Activated CD4-positive, alpha-beta T cell treated with anti-CD3 and anti-CD28 coated beads, Interleukin-2, amount 10 ng/mL, durations not matched to agents 24 days and 14 days (primary cell): ENCODE measurements at places on chromosomes 1 and 21. TPM values are rescaled to one million over a fixed set of nuclear protein-coding genes. Genes with fewer than 3 reads are reported as not detected.

- H3K27me3 ChIP-seq, result peaks cover 48% of the 10 kb centered on the region
- H3K36me3 ChIP-seq, result no peaks in the 10 kb centered on the region
- H3K27ac ChIP-seq, result no peak overlapping the region
- DNase-seq, result no peak
- H3K4me3 ChIP-seq, result no peak overlapping the region
Measured at GRCh38 chr21:43835050-43835449, 30.0 kb upstream of the AGPAT3 start.

GRCh38 chr1:215076322-215076721, 6.2 kb upstream of the KCNK2 start:
- no peak overlapping the region for H3K27ac ChIP-seq
- peaks cover 23% of the 10 kb centered on the region for H3K27me3 ChIP-seq
- DNase-seq, result no peak
- no peaks in the 10 kb centered on the region for H3K36me3 ChIP-seq
- H3K4me1 ChIP-seq, result no peaks in the 10 kb centered on the region

DNA sequence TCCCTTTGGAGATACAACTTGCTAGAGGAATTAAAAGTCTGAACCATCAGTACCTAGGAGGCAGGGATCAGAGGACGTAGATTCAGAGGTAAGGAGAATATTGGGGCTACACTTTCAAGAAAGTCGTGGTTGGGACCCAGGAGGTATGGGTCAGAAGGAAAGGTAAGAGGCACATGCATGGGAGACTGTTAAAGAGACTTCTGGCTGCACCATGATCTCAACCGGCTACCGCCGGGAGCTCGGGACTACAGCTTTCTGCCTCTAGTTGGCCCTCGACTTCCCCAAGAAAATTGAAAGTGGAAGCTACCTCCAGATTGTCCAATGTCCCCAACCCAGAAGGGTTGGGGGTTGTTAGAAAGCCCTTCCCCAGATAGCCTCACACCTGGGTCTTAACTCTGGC, 355.7 kb upstream of the TMPRSS15 start:
- H3K4me1 ChIP-seq, result no peaks in the 10 kb centered on the region
- no peaks in the 10 kb centered on the region for H3K27me3 ChIP-seq
- no peak for DNase-seq
- no peak overlapping the region for H3K27ac ChIP-seq
- no peaks in the 10 kb centered on the region for H3K36me3 ChIP-seq
- no peak overlapping the region for H3K4me3 ChIP-seq

DNA sequence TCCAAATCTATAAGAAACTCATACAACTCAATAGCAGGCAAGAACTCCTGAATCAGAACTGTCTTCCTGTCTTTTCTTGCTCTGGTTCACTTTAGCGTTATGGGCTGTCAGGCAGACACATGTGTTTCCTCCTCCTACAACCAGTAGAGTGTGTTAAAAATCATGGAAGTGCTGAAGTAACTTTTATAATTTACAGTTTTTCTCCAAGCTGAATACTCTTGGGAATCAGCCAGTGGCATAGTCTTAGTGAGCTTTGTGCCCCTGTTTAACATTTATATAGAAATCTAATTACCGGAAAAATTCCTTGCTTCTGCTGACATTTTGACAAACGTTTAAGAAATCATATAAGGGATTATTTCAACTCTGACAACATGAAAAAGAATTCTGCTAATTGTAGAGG, 113.1 kb upstream of the RGS18 start:
- DNase-seq, result no peak
- no peaks in the 10 kb centered on the region for H3K27me3 ChIP-seq
- H3K4me3 ChIP-seq, result no peak overlapping the region
- no peaks in the 10 kb centered on the region for H3K36me3 ChIP-seq

DNA sequence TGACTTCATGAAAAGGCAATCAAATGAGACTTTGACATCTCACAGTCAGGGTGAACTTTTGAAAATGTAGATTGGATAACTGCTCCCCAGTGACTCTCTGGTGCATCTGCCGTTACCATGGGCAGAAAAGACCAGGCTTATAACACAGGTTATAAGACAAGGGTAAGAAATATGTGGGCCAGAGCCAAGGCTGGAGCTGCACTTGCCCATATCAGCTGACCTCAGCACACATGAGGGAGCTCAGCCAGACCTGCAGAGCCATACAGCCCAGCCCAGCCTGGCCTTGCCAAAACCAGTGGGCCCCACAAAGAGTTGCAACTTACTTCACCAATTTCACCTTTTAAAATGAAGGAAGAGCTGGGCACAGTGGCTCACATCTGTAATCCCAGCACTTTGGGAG, 11.7 kb upstream of the RGS2 start:
- H3K4me1 ChIP-seq, result no peaks in the 10 kb centered on the region
- no peak overlapping the region for H3K4me3 ChIP-seq
- H3K36me3 ChIP-seq, result no peaks in the 10 kb centered on the region

DNA sequence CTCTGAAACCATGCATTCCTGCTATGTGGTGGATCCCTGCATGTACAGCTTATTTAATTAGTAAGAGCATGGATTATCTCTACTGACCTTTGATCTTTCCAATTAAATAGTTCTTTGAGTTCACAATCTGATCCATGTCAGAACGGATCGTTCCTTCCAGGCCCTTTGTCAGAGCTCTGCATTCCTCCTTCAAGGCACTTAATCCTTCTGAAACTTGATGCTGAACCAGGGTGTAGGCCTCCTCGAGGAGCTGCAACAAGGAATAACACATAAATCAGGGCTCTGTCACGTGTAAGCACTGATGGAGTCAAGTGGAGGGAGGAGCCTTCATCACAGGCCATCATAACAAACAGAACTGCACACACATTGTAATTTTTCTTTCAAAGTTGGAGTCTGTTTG, 68.4 kb upstream of the EDEM3 start:
- H3K36me3 ChIP-seq, result peaks cover 37% of the 10 kb centered on the region
- no peak for DNase-seq
- peaks cover 6% of the 10 kb centered on the region for H3K4me1 ChIP-seq
- H3K27me3 ChIP-seq, result no peaks in the 10 kb centered on the region

DNA sequence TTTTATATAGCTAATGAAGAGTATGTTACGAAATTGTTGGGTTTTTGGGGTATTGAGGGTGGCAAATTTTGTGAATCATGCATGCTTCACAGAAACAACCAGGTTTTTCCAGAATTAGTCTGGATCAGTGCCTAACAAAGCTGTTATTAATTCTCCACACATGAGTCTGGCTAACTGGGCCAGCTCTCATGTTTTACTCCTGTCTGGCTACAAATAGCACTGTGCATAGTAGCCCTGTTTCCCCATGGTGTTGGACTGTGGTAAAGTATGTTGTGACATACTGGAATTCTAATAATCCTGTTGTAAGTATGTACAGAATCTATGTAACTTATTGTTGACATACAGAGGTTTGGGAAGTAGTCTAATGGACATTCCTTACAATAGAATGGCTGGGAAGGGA, 35.8 kb downstream of the S100B start:
- peak; percentile 26 for DNase-seq
- no peaks in the 10 kb centered on the region for H3K27me3 ChIP-seq
- H3K36me3 ChIP-seq, result peaks cover 72% of the 10 kb centered on the region
- no peak overlapping the region for H3K27ac ChIP-seq
- peaks cover 4% of the 10 kb centered on the region for H3K4me1 ChIP-seq
- H3K4me3 ChIP-seq, result no peak overlapping the region

DNA sequence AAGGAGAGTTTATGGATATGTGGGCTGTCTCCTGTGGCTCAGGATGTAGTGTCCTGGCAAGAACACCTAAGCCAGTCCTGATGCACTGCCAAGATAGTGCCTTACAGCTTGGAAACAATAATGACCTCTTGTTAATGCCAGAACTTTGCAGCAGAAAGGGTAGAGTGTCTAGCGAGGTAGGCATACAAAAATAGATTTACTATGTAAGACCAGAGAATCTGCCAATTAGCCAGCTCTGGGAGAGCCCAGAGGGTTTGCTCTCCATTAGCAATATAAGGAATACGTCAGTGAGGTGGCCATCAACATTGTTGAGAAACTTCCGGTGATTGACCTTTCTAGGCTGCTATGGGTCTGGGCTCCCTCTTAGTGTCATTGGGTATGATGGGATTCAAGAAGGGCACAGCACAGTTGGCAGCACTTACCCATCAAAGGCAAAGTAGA, 178.5 kb upstream of the GALNT2 start:
- H3K4me3 ChIP-seq, result no peak overlapping the region
- H3K36me3 ChIP-seq, result no peaks in the 10 kb centered on the region
- H3K27ac ChIP-seq, result no peak overlapping the region

- H3K36me3 ChIP-seq, result no peaks in the 10 kb centered on the region
- no peak for DNase-seq
- no peak overlapping the region for H3K4me3 ChIP-seq
- no peaks in the 10 kb centered on the region for H3K4me1 ChIP-seq
- no peak overlapping the region for H3K27ac ChIP-seq
Measured at GRCh38 chr1:48923116-48923515, 146.4 kb upstream of the BEND5 start.

DNA sequence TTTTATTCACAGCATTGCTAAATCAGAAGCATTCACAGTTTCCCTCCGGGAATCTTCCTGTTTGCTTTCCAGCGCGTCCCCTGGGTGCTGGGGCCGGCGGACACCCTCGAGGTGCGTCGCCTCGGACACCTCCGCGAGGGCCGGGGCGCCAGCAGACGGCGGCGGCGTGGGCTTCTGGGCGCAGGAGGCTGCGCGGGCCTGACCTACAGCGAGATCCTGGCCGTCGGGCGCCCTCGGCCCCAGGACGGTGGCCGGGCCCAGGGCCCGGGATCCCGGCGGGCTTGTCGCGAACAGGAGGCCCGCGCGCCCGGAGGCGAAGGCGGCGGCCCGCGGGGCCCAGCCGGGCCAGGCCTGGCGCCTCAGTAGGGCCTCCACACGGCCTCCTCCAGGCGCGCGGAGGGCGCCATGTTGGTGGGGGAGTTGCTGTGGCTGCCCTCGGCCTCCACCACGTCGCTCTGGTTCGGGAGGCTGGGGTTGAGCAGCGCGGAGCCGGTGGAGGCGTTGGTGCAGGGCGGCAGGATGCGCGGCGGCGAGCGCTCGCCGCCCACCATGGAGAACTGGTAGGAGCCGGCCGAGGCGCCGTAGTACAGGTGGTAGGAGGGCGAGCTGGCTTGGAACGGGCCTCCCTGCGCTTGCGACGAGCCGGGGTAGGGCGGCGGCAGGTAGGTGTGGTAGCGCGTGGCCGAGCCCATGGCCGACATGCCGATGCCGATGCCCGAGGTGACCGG, 123.1 kb downstream of the CLIC6 start:
- H3K4me1 ChIP-seq, result no peaks in the 10 kb centered on the region
- H3K4me3 ChIP-seq, result no peak overlapping the region
- no peak for DNase-seq
- peaks cover 39% of the 10 kb centered on the region for H3K36me3 ChIP-seq
- H3K27ac ChIP-seq, result no peak overlapping the region
- no peaks in the 10 kb centered on the region for H3K27me3 ChIP-seq

DNA sequence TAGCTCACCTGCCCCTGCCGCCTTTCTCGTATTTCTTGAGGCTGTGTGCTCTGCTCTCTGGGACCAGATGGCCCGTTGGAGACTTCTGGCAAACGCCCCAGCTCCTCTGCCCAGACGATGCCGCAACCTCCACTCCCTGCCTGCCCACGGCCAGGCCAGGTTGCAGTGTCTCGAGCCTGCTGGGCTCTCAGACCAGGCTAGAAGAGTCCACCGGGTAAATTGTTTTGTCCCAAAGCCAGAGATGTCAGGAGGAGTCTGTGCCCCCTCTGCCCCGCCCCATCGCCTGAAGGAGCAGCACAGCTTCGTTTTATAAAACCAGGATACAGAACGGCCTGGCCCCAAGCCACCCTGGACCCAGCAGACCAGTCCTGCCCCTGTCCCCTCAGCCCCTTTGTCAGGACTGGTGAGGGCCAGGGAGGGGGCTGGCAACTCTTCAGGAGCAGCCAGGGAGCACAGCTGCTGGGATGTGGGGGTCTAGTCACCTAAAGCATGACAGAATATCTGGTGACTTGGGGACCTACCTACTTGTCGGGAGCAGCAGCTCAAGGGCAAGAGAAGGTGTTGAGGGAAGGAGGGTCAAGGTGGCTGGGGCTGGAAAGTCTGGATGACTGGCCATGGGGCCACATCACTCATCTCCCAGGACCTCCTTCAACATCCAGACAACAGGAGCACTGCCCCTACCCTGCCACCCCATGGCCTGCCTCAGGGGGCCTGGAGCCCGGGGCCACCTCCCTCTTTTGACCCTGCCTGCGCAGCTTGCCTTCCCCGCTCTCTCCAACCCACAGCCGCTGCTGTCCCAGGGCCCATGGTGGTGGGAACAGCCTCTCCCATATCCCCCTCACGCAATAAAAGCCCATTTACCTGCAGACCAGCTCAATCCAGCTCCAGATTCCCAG, 33.9 kb upstream of the LBR start:
- H3K4me3 ChIP-seq, result no peak overlapping the region
- H3K27me3 ChIP-seq, result no peaks in the 10 kb centered on the region
- peak overlapping the region; percentile 4 for H3K27ac ChIP-seq
- no peak for DNase-seq
- H3K36me3 ChIP-seq, result no peaks in the 10 kb centered on the region

DNA sequence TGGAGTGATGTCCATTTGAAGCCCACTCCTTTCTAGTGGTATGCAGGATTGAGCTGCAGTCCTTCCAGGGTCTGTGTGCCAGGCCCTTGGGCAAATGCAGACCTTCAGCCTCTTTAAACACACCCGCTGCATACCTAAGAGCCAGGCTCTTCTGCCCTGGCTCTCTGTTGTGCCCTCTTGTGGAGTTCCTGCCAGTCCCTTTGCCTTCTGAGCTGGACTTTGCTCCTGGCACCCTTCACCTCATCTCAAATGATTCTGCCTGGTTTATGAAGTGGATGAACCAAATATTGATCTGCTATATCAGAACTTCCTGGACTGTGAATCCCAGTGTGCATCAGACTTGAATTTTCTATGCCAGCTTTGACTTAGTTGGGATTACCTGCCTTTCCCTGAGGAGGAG, 158.8 kb downstream of the URB2 start:
- no peaks in the 10 kb centered on the region for H3K27me3 ChIP-seq
- H3K4me3 ChIP-seq, result no peak overlapping the region
- no peak overlapping the region for H3K27ac ChIP-seq
- H3K36me3 ChIP-seq, result no peaks in the 10 kb centered on the region
- H3K4me1 ChIP-seq, result no peaks in the 10 kb centered on the region

GRCh38 chr1:178488393-178488792, 8.4 kb downstream of the CLEC20A start:
- no peaks in the 10 kb centered on the region for H3K36me3 ChIP-seq
- no peak overlapping the region for H3K27ac ChIP-seq
- H3K4me3 ChIP-seq, result no peak overlapping the region
- DNase-seq, result no peak
- H3K27me3 ChIP-seq, result peaks cover 5% of the 10 kb centered on the region

- no peaks in the 10 kb centered on the region for H3K27me3 ChIP-seq
- peak overlapping the region; percentile 68 for H3K4me3 ChIP-seq
- peaks cover 50% of the 10 kb centered on the region for H3K4me1 ChIP-seq
- H3K27ac ChIP-seq, result peak overlapping the region; percentile 61
- DNase-seq, result peak; percentile 73
Measured at GRCh38 chr1:40344597-40344996, 27.5 kb upstream of the COL9A2 start.

Gene ADAMTS5
- total RNA-seq, result not detected in 2 replicates

Gene CD244
- total RNA-seq, result not detected in 2 replicates

Gene OR2M4
- not detected in 2 replicates for total RNA-seq

Gene LORICRIN
- total RNA-seq, result not detected in 2 replicates

Gene CHI3L2
- 2.3 and 3.9 TPM in 2 replicates for total RNA-seq

Gene CA14
- not detected in 2 replicates for total RNA-seq

Gene NR0B2
- not detected in 2 replicates for total RNA-seq

Gene CELSR2
- total RNA-seq, result 3.8 and 4.1 TPM in 2 replicates

Gene KPNA6
- total RNA-seq, result 79.4 and 87.6 TPM in 2 replicates

Gene CADM3
- total RNA-seq, result not detected in 2 replicates

Gene PUSL1
- total RNA-seq, result 33.4 and 35.2 TPM in 2 replicates

Gene TSSK3
- total RNA-seq, result 1.0 and 2.3 TPM in 2 replicates

Gene S100A7
- not detected in 2 replicates for total RNA-seq

Gene NCMAP
- total RNA-seq, result not detected in 2 replicates

Gene GRIK3
- not detected in 2 replicates for total RNA-seq

Gene MMP23B
- 1.2 and 1.5 TPM in 2 replicates for total RNA-seq

Gene CHIA
- total RNA-seq, result not detected in 2 replicates
